Urothelium cell line (cell line): ENCODE measurements at places on chromosomes 7 and 10.

DNA sequence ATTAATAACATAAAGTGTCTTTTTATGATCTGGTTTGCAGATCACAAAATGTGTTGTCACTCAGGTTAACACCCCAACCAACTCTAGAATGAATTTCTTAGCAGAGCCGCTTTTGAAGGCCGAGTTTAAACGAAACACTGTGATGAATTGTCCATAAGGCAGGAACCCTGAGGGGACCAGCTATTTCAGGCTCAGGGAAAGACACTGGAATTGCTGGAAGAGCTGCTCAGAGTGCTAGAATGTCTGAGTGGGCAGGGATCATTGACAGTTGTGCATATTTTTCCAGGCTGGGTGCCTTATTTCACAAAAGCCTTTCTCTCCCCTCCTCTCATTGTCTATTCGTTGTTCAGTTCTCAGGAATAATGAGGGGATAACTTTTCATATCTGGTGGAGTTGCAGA is 68.7 kb upstream of the PRKG1 start:
- DNase-seq = no peak

DNA sequence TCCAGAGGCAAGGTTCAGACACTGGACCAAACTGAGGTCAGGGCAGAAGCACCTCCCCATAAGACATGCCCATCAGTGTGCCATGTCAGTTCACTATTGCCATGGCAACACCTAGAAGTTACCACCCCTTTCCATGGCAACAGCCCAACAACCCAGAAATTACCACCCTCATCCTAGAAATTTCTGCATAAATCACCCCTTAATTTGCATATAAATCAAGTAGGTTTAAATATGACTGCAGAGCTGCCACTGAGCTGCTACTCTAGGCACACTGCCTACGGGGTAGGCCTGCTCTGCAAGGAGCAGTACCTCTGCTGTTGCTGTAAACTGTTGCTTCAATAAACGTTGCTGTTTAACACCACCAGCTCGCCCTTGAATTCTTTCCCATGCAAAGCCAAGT is 12.7 kb downstream of the STEAP2 start:
- no peak for DNase-seq

DNA sequence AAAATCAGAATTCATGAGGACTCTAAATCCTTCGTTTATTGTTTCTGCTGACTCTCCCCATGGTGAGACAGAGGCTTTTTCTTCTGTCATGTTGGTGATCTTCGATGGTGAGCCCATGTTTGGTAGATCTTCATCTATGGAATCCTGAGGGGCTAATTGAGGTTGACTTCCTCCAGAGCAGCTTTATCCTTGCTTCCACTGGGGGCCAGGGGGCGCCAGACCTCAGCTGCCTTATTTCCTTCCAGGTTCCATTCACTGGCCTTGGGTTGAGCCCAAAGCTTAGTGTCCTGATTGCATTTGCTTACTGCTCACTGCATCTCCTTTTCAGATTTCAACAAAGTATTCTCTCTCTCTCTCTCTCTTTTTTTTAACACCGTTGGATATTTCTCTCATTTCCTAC is 80.7 kb downstream of the GCC1 start:
- no peak for DNase-seq

DNA sequence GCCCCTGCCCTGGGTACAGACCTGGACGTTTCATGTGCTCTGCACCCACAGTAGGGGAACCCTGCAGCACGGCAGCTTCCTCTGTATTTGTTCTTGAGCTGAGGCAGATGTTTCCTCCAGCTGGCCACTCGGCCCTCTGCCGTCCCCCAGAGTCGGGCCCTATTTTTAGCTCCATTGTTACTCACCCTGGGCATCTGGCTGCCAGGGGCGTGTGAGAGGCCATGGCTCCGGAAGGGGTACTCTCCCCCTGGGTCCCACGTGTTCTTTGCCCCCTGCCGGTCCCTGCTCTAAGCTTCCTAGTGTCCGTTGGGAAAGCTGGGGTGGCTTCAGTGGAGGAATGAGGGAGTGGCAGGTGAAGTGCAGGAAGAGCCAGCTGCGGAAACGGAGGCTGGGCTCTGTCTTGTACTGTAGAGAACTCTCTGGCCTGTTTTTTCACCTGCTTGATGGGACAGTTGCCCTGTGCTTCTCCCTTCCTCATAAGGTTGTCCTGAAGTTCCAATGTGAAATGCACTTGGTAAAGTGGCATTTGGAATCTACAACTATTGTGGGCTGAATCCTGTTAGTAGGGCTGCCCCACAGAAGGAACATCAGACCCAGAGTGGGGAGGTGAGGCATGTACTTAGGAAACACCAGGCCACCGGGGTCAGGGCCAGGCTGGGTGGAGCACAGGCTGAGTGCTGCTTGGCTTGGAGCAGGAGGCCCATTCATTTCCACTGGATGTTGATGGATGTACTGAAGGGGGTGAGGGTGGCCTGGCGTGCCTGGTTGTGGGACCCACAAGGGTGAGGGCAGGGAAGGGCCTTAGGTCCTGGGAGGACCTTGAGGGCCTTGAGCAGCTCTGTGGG is 30.6 kb downstream of the PALD1 start:
- peak; percentile 32 for DNase-seq

DNA sequence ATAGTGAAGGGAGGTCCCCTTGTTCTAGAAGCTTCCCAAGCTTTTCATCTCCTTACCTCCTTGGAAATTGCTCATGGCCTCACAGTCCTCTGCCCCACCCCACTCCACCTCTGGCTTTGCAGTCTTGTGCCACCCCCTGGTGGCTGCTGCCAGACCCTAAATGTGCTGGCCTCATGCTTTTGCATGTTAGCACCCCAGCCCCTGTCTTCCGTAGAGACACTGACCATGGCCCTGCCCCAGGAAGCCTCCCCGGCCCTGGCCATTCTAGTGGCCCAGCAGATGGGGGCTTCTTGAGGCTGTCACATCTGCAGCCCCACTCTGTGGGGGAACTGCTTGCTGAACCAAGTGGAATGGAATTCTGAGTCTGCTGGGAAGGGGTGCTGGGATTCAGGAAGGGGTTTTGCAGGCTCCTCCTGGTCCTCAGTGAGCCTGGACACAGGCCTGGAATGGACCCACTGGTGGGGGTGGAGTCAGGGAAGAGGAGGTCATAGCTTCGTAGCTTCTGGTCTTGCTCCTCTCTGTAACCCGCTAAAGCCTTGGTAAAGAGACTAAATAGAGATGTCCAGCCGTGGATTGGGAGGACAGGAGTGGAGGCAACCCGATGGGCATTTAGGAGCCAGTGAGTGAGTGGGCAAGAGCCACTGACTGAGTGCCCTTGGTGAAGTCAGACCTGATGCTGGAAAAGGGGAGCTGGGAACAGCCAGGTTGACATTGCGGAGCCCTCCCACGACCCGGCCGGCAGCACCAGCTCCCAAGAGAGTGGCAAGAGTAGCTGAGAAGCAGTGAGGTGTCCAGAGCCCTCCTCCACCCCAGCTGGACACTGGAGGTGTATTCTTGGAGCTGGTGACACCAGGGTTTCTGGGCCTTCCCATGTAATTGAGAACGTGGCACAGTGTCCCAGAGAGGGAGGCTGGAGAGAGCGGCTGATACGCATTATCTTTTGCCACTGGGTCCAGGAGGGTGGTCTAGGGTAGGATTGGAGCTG is 20.9 kb downstream of the RAMP3 start:
- no peak for DNase-seq

GRCh38 chr7:115462301-115463015 is 540.6 kb downstream of the MDFIC start:
- DNase-seq = no peak

DNA sequence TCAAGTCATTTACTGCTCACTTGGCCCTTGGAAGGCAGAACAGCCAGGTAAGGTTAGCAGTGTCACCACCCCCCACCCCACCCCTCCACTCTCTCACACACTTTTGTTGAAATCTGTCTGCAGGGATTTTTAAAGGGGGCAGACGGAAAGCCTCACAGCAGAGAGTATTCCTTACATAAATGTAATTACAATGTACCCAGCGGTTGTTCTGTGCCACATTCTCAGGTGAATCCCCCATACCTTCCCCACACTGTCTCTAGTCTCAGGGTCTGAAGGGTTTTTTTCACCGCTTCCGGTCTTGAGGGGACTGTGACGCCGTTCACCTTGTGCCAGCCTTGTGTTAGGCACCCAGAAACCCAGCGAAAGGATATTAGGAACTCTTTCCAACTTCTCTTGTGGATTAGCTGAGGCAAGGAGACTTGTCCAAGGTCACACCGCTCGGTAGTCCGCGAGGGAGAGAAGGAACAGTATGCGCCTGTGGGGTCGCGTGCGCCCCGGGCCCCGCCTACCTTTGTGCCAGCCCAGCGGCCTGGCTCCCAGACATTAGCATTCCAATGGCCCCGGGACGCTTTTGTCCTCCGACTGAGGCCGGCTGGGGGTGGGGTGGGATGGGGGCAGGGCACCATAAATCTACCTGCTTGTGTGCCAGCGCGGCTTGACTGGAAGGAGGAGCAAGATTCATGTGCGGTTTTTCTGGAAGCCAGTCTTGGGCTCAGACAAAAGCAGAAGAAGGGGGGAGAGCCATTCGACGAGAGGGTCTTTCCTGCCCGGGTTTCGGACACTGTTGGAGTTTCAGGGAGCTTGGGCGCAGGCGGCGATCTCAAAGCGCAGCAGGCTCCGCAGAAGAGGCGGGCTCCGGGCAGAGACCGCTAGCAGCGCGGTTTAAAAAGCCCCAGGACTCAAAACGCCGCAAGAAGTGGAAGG is 4.5 kb downstream of the NEUROG3 start:
- no peak for DNase-seq

DNA sequence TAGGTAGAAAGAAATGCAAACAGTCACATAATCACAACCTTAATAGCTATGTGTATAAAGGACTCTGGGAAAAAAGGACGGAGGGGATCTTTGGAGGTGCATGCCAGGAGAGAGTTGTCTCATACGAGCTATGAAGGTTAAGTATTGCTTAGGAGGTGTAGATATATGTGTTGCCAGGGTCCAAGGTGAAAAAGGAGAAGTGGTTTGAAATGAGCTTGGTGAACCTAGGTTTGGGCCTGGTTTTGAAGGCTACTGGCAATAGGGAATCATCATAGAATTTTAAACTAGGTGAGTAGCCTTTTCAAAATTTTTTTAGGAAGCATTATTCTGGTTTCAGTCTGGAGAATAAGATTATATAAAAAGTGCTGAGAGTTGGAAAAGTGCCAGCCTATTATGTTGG is 336.8 kb downstream of the AUTS2 start:
- no peak for DNase-seq
